ENCODE measurements at places on chromosomes 3 and 15. TPM values are rescaled to one million over a fixed set of nuclear protein-coding genes. Genes with fewer than 3 reads are reported as not detected.

DNA sequence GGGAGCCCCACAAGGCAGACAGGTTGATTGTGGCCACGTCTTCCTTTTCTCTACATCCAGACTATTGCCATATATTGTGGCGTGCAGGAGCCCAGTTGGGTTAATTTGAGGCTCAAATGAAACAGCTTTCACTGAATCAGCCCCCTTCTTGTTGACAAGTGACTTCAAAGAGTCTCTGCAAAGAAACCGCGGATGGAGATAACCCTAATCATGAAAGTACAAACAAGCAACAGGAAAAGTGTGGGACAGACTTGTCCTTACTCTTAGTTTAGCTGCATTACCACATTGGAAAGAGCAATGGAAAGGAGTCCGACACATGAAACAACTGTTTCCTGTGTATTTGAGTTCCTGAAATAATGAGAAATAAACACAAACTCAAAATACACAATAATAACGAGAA is 3.3 kb downstream of the TMEM40 start:
- no peak for DNase-seq

DNA sequence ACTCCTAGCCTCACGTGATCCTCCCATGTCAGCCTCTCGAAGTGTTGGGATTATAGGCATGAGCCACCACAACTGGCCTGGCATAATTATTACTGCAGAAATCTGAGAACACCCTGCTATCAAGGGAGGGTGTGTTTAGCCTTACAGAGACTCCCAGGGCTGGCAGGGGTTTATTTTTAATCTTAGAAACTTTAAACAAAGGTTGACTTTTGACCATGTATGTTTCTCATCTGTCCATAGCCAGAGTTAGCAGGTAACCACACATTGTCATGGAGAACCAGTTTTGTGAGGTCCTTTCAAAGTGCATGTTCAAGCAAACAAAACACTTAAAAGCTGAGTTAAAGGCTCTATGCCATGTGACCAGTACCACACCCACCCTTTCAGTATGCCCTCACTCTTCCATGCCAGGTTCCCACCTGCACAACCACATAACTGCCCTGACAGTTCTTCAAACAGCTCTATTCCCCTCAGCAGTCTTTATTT is 11.1 kb downstream of the SIAH2 start:
- no peak for DNase-seq

DNA sequence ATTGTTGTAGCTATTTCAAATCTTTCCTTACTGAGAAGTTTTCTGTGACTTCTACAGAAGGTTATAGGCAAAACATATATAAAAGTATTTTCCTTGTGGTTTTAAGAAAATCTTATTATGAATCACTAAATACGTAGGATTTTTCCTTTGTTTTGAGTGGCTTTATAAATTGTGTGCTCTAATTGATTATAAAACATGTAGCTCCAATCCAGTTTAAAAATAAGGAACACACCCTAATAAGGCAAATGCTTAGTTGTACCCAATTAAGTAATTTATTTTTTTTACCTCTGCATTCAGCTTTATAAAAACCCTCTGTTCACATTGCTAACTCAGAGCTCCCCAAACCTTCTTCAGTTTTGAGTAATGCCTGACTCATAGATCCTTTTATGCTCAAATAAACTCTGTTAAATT is 408.0 kb downstream of the NAALADL2 start:
- no peak for DNase-seq

DNA sequence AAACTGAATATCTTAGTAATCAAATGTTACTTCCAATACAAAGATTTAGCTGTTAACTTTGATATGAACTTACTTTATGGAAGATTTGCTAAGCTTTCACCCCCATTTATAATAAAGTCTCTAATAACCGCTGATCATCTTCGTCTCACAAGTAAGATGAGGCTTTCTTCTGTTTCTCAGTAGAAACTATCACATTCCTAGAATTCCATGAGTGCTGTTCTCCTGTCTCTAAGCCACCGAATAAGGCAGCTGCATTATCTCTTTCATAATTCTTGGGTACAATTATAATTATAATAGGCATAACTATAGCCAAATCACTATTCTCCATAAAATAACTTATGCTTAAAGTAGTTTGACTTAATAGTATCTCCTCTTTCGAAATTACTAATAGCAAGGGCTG is 18.3 kb upstream of the SETMAR start:
- no peak for DNase-seq

DNA sequence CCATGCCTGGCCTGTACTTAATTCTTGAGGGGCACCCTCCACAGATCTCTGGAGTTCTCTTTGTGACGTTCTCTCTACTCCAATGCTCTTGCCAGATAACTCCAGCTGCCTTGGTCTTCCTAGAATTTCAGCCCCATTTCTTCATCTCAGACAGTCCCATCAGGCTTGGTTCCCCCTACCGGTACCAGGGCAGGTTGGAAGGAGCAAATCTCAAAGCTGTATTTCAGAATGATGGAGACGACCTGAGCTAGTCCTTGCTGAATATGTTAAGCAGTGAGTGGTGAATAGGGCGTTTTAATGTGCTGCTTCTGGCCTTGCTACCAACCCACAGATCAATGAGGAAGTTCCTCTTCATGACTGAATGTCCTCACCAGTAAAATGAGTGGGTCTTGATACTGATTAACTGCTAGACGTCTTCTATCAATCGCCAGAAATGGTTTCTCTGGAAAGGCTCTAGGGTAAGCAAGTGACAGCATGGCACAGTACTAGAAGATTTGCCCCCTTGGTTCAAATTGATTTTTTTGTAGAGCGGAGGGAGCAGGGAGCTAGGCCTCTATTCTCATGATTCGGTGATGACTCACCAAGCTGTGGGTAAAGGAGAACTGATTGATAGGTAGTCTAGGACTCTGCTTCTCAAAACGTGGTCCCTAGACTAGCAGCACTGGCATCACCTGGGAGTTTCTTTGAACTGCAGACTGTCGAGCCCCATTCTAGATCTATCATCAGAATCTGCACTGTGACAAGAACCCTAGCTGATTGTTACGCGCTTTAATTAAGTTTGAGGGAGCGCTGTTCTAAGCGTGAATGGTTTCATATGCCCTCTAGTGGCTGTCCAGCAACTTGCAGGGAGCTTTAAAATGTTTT is 67.8 kb downstream of the UBP1 start:
- DNase-seq: no peak

GRCh38 chr15:100308213-100308600 is 33.6 kb downstream of the ADAMTS17 start:
- DNase-seq: no peak

GRCh38 chr15:90571063-90571541 is 41.4 kb downstream of the CRTC3 start:
- no peak for DNase-seq

- no peak for DNase-seq
These were observed 237.7 kb downstream of the NR1D2 start for GRCh38 chr3:24182756-24183155.

DNA sequence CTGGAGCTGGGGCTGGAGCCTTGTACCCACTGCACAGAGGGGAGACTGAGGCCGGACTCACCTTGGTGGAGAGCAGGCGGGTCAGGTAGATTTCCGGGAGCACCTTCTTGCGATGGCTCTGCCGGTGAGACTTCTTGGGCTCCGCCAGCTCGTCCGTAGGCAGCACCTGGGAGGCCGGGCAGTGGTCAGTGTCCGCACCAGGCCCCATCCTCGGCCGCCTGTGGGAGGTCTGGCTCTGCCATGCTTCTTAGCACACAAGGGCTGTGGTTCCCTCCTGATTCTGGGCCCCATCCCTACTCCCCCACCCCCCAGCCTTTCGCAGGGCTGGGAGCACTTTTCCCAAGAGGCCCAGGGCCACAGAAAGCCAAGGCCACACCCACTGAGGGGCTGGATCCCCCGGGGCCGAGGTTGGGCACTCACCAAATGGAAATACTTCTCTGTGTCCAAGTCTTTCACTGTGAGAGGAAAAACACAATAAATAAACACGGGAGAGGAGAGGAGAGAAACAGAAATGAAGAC is 17.4 kb downstream of the H1-8 start:
- no peak for DNase-seq

GRCh38 chr3:197487911-197488391 is 67.8 kb downstream of the BDH1 start:
- DNase-seq: no peak

DNA sequence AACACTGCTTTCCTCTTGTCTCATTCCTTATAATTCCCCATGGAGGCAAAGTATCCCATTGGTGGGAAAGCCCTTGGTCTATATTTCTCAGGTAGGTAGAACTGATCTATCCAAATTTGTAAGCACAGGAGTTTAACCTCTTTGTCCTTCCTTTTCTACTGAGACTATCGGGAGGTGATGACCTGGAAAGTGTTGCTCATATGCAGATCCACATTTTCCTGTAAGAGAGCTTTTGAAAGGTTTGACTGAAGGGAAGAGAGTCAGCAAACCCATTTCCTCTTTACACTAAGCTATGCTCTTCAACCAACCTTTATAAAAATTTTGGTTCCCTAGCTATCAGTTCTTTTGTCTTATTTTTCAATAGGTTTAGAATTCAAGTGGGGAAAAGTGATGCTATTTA is 200.7 kb downstream of the TIGIT start:
- no peak for DNase-seq

- DNase-seq: no peak
These were observed 29.0 kb downstream of the CCDC33 start for GRCh38 chr15:74265046-74265639.

DNA sequence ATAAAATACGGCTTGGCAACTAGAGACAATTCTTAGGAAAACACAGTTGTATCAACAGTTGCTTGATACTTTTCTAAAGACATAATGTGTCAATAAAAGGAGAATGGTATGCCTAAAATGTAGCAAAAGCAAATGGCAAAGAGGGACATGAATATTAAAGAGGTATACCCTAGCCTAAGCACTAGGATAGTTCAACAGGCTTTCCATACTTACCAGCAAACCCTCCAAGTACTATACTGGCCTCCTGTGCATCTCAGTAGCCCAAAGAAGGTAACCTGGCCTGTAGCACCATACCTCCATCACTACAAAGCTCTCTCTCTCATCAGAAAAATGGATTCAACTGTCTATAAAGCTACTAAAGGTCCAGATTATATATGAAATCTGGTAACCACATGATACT is 7.5 kb downstream of the SETD2 start:
- DNase-seq: no peak

DNA sequence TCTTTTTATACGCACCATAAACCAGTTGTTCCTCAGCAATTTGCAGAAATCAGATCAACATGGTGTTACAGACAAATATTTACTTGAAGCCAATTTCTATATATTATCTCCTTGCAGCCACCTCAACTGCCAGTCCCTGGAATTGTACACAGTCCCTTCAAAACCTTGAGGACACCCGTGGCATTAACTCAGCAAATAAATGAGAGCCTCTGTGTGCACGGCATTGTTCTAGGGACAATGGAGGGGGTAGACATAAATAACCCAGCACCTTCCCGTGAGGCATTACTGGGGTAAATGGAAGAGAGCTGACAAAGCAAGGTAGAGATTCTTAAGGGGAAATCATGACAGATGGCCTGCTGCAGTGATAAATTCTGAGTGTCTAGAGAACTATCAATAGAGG is 12.5 kb downstream of the TM2D3 start:
- no peak for DNase-seq

DNA sequence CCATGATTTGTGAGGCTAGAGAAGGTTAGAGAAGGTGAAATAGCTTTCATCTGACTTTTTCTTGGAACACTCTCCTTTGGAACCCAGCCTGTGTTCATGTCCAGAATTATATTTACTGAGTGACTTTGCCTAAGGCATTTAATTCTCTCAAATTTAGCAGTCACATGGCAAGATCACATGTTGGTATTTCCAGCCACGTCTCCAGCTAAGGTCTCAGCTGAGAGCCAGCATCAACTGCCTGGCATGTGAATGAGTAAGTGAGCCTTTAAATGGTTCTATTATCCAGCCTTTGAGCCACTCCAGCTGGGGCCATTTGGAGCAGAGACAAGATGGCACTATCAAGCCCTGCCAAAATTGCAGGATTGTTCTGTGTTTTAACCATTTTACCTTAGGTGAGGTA is 130.2 kb upstream of the SGO1 start:
- DNase-seq: no peak

GRCh38 chr3:190617185-190617584 is 103.3 kb downstream of the IL1RAP start:
- DNase-seq: no peak

DNA sequence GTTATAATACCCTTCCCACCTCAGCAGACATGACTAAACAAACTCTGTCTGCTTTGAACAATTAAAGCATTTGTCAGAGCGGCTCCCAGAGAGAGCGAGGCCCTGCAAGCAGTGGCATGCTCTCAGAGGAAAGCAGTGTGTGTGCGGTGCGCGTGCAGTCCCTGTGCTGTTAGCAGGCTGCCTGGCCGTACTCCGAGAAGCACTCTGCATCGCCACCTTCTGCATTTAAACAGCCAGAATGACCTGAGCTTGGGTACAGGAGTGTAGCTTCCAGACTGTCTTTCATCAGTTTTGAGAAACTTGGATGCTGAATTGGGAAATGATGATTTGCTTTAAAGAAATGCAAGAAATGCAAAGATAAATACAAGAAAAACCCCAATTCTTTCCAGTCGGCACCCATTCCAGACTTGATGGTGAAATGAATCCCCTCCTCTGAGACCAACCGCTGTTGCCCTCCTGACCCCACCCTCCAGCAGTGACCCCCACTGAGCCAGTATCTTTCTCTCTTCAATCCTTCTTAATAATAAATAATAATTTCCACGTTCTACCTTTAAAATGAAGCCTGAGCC is 113.5 kb downstream of the VGLL4 start:
- DNase-seq: no peak

GRCh38 chr3:45252826-45253225 is 26.7 kb upstream of the TMEM158 start:
- no peak for DNase-seq

DNA sequence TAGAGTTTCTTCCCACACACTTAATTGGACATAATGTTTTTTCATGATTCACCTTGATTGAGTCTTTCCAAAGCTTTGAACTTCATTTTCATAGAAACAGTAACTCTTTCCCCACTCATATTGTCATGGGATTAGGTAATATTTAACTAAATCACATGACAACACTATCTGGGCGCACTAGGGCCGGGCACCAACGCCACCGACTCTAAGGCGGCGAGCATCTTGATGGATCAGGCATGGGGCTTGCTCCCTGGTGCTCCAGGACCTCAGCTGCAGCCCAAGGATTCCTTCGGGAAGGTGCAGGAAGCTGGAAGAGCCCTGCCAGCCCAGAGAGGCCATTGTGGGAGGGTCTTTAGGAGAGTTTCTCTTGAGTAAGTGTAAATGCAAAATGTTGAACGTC is 193.1 kb upstream of the UBE3A start:
- no peak for DNase-seq

GRCh38 chr15:60773901-60774300 is 295.0 kb upstream of the ICE2 start:
- no peak for DNase-seq

MESP2 gene
- not detected for total RNA-seq

AKAP13 gene
- total RNA-seq: 75.7 TPM

VPS39 gene
- total RNA-seq: 76.8 TPM

PGBD4 gene
- total RNA-seq: 2.4 TPM

SEMA3F gene
- 48.0 TPM for total RNA-seq

TP63 gene
- 16.1 TPM for total RNA-seq

TMEM45A gene
- 9.6 TPM for total RNA-seq

SENP7 gene
- total RNA-seq: 33.6 TPM

CATSPER2 gene
- 5.1 TPM for total RNA-seq

MYZAP gene
- 9.9 TPM for total RNA-seq
